Stimulated activated CD4-positive, alpha-beta T cell treated with anti-CD3 and anti-CD28 coated beads, Interleukin-1b, Interleukin-23, amount 100 ng/mL, for 1 hour (primary cell): ENCODE measurements at places on chromosomes 13 and 19.

- no peak for DNase-seq
These were observed 302.9 kb downstream of the LMO7 start for GRCh38 chr13:75938811-75939560.

GRCh38 chr19:6769006-6769619, 1.9 kb upstream of the SH2D3A start:
- no peak for DNase-seq

- no peak for DNase-seq
These were observed 64.2 kb upstream of the UBL3 start for GRCh38 chr13:29914581-29914980.

- no peak for DNase-seq
These were observed 21.5 kb downstream of the CPT1C start for GRCh38 chr19:49712397-49712859.

- no peak for DNase-seq
These were observed at the start of gene THSD1 for GRCh38 chr13:52405767-52406494. Gene THSD1, minus strand, starts transcription at chr13:52406172. Its CDS starts 3,572 bp downstream, at chr13:52402600.

GRCh38 chr13:70604448-70604847, 496.2 kb upstream of the KLHL1 start:
- DNase-seq = no peak

- no peak for DNase-seq
These were observed 105.5 kb upstream of the ZNF536 start for GRCh38 chr19:30266687-30267086.

DNA sequence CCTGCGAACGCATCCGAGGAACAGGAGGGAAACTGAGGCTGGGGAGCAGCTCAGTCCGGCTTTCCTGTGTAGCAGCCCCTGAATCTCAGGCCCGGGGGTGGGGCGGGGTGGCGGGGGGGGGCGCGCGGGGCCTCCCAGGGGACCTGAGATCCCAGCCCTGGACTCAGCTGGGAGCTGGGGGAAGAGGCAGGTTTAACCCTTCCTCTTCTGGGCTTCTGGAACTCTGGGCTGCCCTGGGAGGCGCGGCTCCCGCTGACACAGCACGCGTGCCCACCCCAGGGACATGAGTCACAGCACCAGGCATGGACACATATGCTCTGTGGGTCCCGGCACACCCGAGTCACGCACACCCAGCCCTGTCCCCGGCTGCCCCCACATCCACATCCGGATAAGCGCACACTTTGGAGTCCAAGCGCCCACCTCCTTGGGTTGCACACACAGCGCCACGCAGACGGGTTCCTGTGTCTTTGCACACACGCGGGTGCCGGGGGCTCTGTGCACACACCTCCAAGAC, 3.5 kb upstream of the CIRBP start:
- DNase-seq = no peak

GRCh38 chr19:28264556-28264955, 948.4 kb downstream of the UQCRFS1 start:
- DNase-seq = no peak

- no peak for DNase-seq
These were observed 5.0 kb downstream of the TLE5 start for GRCh38 chr19:3057275-3057714.

GRCh38 chr13:57569986-57570385, 61.6 kb upstream of the PCDH17 start:
- DNase-seq = no peak

DNA sequence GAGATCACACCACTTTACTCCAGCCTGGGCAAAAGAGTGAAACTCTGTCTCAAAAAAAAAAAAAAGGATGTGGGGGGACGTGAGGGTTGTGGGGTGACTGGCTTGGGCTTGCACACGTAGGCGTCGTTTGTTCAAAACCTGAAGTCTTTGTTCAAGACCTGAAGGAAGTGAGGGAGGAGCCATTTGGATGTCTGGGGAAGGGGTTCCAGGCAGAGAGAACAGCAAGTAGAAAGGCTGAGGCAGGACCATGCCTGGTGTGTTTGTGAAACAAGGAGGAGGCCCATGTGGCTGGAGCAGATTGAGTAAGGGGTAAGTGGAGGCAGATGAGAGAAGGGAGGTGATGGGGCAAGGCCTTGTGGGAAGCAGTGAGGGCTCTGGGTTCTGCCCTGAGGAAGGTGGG, 27.8 kb downstream of the PIN1 start:
- DNase-seq = no peak

DNA sequence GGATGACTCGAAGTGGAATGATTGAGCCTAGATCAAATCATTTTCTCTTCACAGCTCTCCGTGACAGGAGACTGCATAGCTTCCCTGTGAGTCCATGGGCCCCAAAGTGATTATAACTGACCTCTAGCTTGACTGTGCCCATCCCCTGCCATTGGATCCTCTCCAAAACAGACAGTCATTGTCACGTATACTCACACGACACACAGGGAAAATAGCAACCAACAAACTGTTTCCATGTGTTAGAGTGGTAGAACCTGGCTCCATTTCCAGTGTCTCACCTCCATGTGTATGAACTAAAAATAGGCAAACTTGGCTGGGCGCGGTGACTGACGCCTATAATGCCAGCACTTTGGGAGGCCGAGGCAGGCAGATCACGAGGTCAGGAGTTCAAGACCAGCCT, 48.8 kb upstream of the NPAS1 start:
- DNase-seq = no peak

- DNase-seq = no peak
These were observed 856.6 kb upstream of the KLHL1 start for GRCh38 chr13:70964874-70965273.

DNA sequence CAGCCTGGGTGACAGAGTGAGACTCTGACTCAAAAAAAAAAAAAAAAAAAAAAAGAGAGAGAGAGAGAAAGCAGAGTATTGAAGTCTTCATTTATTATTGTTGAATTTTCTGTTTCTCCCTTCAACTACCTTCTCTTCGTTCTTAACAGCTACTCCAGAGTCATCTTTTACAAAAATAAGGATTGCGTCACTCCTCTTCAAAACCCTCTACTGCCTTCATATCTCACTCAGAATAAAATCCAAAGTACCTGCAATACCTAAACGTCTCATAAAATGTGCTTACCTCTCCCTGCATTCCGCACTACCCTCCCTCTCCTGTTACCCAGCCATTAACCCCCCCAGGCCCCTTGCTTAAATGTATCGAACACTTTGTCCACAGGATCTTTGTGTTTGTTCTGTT, 17.4 kb upstream of the RPL21 start:
- DNase-seq = no peak

GRCh38 chr13:59300355-59301173, 863.2 kb downstream of the DIAPH3 start:
- no peak for DNase-seq

DNA sequence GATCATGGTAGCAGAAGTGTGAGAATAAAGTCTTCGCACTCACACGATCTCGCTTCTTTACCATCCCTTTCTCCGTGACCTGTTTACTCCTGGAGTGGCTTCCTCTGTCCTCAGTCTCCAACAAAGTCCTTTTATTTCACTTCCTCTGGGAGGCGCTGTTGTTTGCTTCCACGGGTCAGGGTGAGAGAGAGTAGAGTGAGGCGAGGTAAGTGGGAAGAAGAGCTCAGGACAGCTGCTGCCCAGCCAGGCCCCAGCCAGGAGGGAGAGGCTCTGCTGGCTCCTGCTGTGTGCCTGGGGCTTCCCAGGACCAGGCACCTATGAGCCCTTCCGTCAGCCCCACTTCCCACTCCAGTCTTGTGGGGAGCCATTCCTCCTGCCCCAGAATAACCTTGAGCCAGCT, 242.1 kb downstream of the FGF9 start:
- no peak for DNase-seq

GRCh38 chr19:5977222-5977784, 637 bp downstream of the RANBP3 start:
- no peak for DNase-seq

- no peak for DNase-seq
These were observed 18.3 kb upstream of the ZNF112 start for GRCh38 chr19:44374789-44375188.
